ENCODE measurements at places on chromosomes 2 and 18.
A peak's percentile ranks its signal among the peaks of the same experiment; 100 is the strongest.

GRCh38 chr2:216426166-216426777 is 14.0 kb downstream of the SMARCAL1 start:
- no peak for DNase-seq

DNA sequence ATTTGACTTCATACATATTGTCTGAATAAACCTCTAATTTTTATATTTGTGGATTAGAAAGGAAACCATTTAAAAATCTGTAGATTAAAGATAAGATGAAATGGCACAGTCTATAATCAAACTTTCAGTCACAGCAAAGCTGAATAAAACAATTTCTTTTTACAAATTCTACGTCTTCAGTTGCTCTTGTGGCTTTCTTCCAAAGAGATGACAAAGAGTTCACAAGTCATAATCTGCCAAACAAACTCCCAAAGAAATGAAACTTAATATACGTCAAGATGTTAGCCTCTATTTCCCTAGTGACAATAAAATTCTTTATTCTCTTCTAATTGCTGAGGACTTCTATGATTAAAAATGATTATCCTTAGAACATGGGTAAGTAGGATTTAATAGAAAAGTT is 66.3 kb downstream of the FIGN start:
- no peak for DNase-seq

GRCh38 chr2:81513328-81513727 is 1208.8 kb upstream of the LRRTM1 start:
- DNase-seq: no peak

DNA sequence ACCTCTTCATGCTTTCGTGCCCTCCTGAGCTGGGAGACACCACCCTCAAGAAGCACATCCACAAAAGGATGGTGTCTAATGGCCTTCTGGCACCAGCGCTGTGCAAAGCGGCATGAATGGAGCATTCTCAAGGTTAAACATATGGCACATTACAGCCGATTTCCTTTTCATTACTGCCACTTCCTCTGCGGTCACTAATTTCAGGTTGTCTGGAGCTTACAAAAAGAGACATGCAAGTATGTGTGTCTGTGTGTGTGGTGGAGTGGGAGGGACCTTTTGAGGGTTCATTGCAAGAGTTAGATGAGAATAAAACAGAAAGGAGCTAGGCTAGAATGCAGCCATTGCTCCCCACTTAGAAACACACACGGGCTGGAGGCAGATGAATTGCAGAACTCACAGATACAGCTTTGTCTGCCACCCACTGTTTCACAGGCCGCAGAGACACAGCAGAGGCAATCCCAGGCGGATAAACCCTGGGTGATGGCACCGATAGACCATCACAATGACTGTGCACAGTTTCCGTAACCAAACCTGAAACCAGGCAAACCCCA is 76.0 kb downstream of the TGIF1 start:
- no peak for DNase-seq

- no peak for DNase-seq
These were observed 144.6 kb downstream of the QPCT start for GRCh38 chr2:37489041-37489456.

DNA sequence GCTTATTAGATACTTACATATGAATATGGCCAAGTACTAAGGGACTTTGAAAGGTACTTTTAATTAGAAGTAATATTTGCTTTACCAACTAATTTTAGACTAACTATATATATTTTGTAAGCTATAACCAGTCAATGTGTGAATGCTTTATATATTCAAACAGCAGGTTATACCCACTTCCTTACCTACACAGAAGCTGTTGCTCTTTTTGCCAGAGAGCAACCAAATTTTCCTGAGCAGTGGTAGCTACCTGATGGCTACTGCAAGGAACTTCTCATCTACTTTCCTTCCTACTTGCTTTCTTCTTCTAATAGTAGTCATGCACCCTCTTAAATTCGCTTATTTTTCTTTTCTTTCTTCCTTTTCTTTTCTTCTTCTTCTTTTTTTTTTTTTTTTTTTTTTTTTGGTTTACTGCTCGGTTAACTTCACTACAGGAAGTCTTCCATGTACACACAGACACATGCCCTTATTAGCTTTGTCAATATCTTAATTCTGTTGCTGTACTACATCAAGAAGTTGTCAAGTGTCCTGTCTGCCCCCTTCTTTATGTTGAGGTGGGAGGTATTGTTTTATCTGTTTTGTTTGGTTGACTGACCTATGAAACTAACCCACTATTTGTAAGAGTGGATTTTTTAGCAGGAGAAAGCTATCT is 95.0 kb downstream of the EPC2 start:
- DNase-seq: no peak

DNA sequence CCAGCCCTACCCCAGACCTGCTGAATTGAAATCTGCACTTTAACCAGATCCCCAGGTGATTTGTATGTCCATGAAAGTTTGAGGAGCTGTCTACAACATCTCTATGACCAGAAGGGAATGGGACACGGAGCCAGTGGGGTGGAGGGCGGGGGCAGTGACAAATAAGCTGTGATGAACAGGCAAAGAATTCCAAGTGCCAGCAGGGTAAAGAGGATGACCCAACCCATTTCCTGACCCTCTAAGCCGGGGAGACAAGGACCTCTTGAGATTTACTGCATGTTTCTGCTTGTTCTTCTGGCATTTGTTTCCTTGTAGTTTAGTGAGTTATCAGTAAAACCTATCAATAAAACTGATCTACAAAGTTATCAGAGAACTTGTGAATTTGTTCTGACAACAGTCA is 8.7 kb downstream of the TET3 start:
- DNase-seq: no peak

DNA sequence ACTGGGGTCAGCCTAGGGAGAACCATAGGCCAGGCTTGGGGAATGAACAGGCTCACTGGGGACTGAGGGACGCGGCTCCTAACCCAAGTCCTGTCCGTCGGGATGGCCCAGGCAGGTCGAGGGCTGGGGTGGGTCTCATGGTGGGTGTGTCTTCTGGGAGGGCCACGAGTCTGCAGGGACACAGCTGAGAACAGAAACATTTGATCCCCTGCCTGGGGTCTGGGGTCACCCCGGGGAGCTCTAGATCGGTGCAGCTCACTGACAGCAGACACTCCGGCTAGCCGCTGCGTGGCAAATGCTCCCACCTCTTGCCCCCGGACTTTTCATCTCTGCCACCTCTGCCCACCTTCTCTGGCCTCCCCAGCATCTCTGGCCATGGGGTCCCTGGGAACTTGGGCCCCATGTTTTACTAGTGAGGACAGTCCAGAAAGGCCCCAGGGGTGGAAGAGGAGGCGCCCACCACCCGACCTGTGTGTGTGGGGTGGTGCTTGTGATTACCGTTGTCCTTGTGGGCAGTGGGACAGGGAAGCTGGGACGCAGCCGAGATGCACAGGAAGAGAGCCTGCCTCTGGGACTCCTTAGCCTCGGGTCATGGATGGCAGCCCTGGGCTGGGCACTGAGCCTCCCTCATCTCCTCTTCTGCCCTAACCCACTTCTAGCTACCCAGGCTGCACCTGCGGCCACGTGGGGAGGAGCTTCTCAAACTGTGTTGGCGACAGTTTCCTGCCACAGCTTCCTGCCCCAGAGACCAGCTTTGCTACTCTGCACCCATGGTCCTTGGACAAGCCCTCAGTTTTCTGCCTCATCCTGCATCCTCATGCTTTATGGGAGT is 4.9 kb downstream of the ZAP70 start:
- peak; percentile 59 for DNase-seq

- no peak for DNase-seq
These were observed 81.5 kb downstream of the MAPRE2 start for GRCh38 chr18:35122586-35123224.

DNA sequence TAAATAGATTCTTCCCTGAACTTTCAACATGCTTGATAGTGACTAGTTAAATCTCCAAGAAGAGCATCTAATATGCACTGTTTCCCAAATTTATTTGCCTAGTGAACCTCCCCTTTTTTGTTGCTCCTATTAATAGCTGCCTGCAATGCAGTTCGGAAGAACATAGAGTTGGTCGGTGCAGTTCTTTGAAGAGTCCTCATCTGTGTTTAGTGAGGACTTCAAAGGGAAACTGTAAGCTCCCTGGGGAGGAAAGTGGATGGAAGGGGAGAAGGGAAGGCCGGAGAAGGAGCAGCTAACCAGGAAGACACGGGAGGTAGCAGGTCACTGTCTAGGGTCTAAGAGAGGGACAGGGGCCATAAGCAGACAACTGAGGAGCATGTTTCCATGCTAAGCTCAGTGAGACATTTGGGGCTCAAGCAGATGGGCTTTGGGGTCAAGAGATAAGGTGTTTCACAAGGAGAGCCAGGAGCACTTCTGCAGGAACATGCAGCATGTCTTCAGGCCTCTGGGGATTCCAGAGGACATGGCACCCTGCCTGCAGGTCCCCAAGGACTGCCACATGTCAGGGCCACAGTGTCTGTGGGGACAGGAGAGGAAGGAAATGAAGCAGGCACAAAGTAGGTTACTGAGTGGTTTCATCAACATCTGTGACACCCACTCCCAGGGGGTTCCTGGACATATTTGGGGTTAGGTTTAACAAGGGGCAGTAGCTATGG is 48.7 kb upstream of the ANXA4 start:
- DNase-seq: peak; percentile 9

- no peak for DNase-seq
These were observed 453.4 kb downstream of the TGIF1 start for GRCh38 chr18:3903337-3903736.

DNA sequence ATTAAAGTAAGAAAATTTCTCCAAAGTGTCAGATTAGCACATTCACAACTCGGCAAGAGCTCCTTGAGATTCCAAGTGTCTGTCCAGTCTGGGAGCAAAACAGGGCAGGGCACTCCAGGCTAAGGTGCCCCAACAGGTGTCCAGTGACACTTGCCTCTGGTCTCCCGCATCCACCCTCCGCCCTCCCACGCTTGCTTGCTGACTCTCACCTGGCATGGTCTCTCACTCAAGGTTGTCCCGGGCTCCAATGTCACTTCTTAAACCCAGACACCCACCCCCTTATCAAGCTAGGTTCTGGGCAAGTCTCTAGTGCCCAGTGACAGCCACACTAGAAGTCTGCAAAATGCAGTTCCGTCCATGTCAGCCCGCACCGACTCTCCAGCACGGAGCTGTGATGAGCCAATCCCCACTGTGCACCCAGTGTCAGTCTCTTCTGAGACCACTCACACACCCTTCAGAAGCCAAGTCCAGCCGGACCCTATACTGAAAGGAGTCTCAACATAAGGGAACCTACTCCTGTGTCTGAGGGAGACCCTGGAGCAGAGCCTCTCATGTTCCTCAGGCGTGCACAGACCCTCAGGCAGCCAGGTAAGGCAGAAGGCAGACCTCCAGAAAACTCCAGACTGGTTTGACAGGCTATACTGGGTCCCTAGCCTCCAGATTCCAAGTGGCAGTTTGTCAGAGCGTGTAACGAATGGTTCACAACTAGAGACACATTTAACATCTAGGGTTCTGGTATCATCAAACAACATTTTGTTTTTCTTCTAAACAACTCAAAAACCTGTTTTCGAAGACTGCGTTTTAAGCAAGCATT is 45.6 kb downstream of the HDLBP start:
- DNase-seq: no peak

GRCh38 chr18:21805771-21806366 is 65.3 kb downstream of the MIB1 start:
- DNase-seq: no peak

DNA sequence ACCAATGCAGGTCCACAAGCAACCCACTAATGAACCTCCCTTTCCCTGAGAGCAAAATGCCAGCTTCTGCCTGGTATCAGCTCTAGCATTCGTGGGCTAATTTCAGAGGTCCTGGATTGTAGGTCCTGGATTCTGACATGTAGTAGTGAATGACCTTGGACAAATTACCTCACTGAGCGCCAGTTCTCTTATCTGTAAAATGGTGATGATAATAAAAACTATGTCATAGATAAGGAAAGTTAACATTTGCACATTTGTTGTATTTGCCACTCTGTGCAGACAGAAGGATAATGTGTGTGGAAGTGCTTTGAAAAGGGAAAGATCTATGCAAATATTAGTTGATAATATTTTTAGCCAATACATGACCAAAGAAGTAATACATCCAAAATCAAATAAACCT is 4.1 kb upstream of the TET3 start:
- no peak for DNase-seq

Data from activated T-helper 1 cell treated with Interleukin-2 at 50 U/mL for 16 hours (primary cell).